ENCODE measurements at places on chromosomes 7 and 10. TPM values are rescaled to one million over a fixed set of nuclear protein-coding genes. Genes with fewer than 3 reads are reported as not detected.

DENND10 gene
- total RNA-seq: 21.0 TPM

MCM10 gene
- not detected for total RNA-seq

LRMDA gene
- 2.5 TPM for total RNA-seq

ZNF789 gene
- 2.4 TPM for total RNA-seq

TRPV5 gene
- total RNA-seq: 0.06 TPM

CDHR3 gene
- 0.30 TPM for total RNA-seq

HOXA5 gene
- total RNA-seq: 18.8 TPM

LIPM gene
- not detected for total RNA-seq

PRSS2 gene
- not detected for total RNA-seq

UPK3BL2 gene
- total RNA-seq: 2.5 TPM

OR2A2 gene
- not detected for total RNA-seq

CDC123 gene
- total RNA-seq: 29.1 TPM

PHYHIPL gene
- total RNA-seq: not detected

GTPBP4 gene
- 77.4 TPM for total RNA-seq

OPN1SW gene
- not detected for total RNA-seq

HYAL4 gene
- 0.19 TPM for total RNA-seq

ABCB8 gene
- 18.4 TPM for total RNA-seq

NPC1L1 gene
- 0.28 TPM for total RNA-seq

ZNF775 gene
- total RNA-seq: 2.8 TPM

RBP3 gene
- not detected for total RNA-seq

RTKN2 gene
- 0.09 TPM for total RNA-seq

TMEM184A gene
- total RNA-seq: 3.0 TPM

ACBD5 gene
- 29.1 TPM for total RNA-seq

AASS gene
- total RNA-seq: 9.6 TPM

TDRD1 gene
- total RNA-seq: not detected

NKX2-3 gene
- not detected for total RNA-seq

FKBP6 gene
- total RNA-seq: not detected

SPACDR gene
- not detected for total RNA-seq

WDR86 gene
- not detected for total RNA-seq

Data from psoas muscle (tissue), 8 donors.